ENCODE measurements at places on chromosomes 6 and 20.

DNA sequence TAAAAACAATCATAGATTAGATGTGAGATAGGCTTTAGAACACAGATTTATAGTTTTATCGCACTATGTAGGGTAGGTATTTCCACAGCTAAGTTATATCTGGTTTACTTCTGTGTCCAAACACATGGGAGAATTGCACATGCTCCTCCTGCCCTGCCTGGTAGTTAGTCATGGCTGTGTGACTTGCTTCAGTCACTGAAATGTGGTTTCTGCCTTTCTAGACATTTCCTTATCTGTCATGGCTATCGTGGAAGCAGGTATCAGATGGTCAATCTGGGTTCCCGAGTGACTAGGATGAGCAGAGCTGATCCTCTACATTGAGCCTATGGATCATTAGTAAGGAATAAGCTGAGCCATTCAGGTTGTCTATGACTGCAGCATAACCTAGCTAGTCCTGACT, 117.8 kb upstream of the GMDS start:
- DNase-seq: no peak

DNA sequence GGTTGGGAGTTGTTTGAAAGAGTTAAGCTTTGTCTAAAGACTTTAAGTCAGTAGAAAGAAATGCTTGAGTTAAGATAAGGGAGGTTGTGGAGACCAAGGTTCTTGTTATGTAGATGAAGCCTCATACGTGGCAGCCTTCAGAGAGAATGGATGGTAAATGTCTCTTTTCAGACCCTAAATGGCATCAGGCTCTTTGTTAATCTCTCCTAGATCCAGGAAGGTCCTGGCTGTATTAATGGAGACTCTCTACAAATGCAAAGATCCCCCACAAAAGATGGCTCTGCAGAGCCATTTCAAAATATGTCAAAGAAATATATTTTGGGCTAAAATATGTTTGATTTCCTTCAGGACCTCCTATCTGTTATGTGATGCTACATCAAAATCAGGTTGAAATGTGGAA, 161.6 kb downstream of the ADAT2 start:
- no peak for DNase-seq

DNA sequence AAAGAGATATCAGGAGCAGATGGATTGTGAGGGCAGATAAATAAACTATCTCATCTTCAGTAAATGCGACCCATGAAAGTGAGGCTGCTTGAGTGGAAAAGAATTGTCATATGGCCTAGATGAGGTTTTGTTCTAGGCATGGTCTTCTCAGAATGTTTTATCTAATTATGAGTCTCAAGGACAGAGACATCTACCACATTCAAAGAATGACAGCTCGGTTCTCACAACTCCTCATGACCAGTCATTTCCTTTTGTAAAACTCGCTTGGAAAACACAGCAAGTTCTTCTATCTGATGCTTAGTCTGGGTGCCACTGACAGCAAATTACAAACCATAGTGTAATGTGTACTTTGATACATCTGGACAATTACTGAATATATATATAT, 140.5 kb downstream of the CCDC170 start:
- no peak for DNase-seq

DNA sequence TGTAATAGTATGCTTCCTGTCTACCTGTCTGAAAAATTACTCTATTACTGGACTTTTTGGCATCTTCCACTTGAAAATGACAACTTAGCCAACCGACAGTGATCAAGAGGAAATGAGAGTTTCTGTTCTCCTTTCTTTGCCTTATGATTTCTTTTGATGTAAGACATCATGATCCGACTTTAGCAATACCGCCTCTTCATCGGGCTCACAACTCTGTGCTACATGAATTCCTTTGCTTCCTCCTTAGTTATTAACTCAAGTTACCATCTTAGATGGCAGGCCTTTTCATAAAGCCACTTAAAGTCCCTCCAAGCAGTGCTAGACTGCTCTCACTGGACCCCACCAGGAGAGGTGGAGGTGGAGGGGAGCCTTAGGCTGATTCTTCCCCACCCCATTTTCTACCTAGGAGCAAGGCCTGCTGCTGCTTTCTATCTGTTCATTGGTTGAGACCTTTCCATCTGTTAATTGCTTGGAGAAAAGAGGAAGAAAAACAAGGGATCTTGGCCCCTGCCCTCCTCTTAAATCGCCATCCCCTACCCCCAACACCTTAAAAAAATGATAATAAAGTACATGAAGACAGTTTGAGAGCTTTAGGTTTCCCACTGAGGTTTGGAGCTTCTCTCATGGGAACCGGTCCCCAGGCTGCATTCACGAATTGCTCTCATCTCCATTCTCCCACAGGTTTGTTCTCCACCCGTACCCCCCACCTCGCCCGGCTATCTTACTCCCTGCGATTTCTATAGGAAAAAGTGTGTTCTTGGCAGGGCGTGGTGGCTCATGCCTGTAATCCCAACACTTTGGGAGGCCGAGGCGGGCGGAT, 21.6 kb upstream of the MCM3 start:
- DNase-seq: no peak

DNA sequence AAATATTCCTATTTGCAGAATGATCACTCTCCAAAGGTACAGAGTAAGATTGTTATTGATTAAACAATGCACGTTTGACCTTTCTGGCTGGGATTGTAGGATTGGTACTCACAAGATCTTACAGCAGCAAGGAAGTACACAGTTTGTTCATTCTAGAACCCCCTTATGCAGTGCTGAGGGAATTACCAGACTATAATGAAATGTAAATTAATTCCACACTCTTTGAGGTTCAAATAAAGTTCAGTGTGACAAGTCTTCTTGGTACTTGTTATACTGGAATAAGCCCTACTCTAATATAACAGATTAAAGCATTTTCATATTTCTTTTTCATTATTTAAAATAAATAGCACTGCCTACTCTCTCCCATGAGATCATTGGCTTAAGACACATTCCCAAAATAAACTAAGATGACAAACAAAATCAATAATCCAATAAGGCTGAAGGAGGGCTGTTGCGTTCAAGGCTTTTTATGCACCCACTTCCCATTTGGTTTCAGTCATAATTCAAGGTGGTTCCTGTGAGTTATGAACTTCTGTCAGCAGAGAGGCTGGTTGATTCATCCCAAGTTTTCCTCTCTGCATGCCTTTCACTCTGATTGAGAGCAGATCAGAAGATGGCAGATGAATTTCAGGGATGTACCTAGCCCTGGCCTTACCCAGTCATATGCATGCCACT, 881.5 kb downstream of the C6orf118 start:
- DNase-seq: no peak

- no peak for DNase-seq
Measured at GRCh38 chr6:135465903-135466302, 31.6 kb downstream of the AHI1 start.

- DNase-seq: no peak
Measured at GRCh38 chr6:164478426-164478825, 831.0 kb downstream of the C6orf118 start.

- DNase-seq: no peak
Measured at GRCh38 chr6:16837217-16837972, 76.1 kb upstream of the ATXN1 start.

DNA sequence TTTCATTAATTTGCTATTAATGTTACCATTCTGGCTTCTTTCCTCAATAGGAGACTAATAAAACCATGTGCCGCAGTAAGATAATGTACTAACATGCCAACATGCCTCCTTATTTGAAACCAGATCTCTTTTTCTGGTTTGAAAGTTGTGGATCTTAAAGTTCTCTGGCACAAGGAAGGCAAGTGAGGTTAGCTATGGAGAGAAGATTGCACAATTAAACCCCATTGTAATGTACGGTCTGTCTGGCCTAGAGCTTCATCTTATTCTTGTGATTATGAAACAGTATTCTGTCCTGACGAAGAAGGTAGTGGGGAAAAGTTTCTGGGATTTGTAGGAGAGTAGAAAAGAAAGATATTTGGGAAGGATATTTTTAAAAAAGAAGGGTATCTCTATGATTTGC, 68.4 kb downstream of the EYA4 start:
- no peak for DNase-seq

GRCh38 chr6:18249271-18249670, 15.1 kb downstream of the DEK start:
- no peak for DNase-seq

- peak; percentile 71 for DNase-seq
Measured at GRCh38 chr6:131023834-131024504, 39.1 kb downstream of the EPB41L2 start.

GRCh38 chr6:158557927-158558326, 2.0 kb upstream of the TMEM181 start:
- DNase-seq: no peak

Data from EL (cell line).